Stimulated activated effector memory CD8-positive, alpha-beta T cell treated with anti-CD3 and anti-CD28 coated beads, Interleukin-12 subunit alpha, Interleukin-12 subunit beta, amount 100 ng/mL, for 72 hours (primary cell): ENCODE measurements at places on chromosomes 13 and 19.

- DNase-seq, result peak; percentile 98
These were observed at the start of gene SMARCA4 for GRCh38 chr19:10960314-10961072. Gene SMARCA4 (plus strand): TSS chr19:10961030. CDS start chr19:10984152, 23,122 bp downstream.

GRCh38 chr13:79395881-79396280 is 10.2 kb downstream of the RBM26 start:
- no peak for DNase-seq

DNA sequence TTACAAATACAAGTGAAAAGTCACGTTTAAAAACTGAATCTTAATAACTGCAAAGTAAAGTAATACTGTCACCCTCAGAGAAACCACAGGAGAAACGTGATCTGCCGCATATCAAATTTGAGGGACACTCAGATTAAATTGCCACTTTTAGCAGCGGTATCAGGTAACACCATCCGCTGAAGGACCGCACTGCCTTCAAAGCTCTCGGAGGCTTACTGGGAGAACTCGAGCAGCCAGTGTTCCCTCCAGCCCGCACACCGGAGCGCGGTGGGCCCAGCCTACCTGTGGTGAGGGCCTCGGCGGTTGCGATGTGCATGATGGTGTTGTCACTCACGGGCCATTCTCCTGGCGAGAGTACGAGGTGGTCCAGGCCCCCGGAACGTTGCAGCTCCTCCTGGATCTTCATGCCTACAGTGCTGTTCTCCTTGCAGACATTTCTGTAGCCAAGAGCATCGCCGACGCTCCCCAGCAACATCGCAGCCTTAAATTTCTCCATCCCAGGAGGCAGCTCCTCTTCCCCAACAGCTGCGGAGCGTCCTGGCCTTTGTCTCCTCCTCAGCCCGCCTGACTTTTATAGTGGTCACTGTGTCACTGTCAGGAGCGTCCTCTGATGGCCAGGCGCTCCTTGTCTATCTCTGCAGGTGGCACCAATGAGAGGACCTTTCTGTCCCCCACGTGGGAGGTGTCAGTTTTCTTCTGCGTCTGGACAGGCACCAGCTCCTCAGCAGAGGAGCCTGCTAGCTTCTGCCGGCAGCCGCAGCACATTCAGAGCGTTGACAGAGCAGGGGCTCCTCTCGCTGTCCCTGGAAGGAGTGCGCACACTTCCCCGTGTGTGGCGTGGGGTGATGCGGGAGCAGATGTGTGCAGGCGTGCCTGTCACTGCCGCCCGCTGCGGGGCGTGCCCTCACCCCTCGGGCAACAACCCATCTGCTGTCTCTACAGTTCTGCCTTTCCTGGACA is at the start of gene ADPRHL1:
ADPRHL1 (minus strand) TSS at position 547 of the 960 bp plus-strand sequence; CDS start at position 496, 51 bp downstream.
- DNase-seq, result no peak

GRCh38 chr19:23286477-23286876 is 36.3 kb upstream of the ZNF724 start:
- no peak for DNase-seq

DNA sequence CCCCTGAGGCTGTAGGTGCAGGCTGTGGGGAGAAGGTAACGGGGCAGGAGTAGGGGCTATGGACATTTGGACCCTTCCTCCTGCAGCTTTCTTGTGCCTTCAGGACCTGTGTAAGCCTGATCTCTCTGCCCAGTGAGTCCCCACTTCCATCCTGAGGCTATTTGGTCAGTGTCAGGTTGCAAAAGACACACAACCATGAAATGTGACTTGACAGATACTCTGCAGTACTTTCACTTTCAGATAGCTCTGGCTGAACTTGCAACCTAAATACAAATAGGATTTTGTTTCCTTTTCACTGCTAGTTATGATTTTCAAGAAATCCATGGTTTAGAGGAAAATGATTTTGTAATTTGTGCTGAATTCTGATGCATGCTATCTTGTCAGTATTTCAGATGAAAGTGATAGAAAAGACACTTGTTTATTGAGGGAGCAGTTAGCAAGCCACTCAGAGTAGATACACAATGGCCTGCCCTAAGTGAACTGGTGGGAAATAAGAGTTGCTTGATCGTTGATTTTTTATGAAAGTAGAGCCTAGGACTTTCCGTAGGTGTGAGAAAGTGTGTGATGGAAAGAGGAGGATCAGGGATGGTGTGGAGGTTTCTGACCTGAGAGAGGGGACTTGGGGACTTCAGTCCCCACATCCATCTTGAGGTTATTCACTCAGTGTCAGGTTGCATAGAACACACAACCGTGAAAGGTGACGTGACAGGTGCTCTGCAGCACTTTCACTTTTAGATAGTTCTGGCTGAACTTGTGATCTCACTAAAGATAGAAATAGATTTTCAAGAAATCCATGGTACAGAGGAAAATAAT is 18.1 kb upstream of the EID2 start:
- DNase-seq, result no peak

GRCh38 chr13:71117920-71118319 is 749.1 kb downstream of the DACH1 start:
- no peak for DNase-seq

DNA sequence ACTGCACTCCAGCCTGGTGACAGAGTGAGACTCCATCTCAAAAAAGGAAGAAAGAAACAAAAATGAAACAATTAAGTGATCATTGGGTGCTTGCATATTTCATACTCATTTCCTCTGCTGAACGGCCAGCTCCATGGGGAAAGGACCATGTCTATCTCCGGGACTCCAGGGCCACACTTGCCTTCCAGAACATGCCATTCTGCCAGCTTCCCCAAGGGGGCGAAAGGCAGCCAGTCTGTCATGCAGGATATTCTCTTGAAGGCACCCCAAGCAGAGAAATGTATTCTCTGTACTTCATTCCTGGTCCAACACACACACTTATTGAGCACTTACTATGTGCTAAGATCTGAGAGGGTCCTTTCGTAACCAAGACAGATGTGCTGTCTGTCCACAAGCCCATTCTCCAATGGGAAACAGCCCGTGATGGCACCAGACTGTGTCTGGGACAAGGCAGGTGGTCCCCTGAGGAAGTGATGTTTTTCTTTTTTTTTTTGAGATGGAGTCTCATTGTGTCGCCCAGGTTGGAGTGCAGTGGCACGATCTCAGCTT is 10.2 kb upstream of the CARM1 start:
- DNase-seq, result peak; percentile 62

- no peak for DNase-seq
These were observed 10.0 kb downstream of the COL4A2 start for GRCh38 chr13:110317093-110317492.

- DNase-seq, result no peak
These were observed 5.7 kb downstream of the WDR62 start for GRCh38 chr19:36060430-36060829.

DNA sequence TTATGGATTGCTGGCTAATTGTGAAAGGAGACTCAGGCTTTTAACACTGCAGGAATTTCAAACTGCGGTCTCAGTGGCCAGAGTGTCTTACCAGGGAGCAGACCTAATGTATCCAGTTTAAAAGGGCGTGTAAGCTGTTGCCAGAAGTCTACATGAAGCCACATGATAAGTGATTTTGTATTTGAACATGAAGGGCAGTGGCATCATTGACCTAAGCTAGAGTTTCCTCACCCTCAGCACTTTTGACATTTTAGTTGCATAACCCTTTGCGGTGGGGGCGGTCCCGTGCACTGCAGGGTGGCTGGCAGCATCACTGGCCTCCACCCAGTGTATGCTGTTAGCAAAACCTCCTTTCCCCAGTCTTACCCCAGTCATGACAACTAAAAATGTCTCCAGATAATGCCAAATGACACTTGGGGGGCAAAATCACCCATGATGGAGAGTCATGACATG is 23.7 kb upstream of the GPR18 start:
- no peak for DNase-seq

GRCh38 chr13:61415058-61415721 is 459 bp downstream of the PCDH20 start:
- DNase-seq, result no peak

DNA sequence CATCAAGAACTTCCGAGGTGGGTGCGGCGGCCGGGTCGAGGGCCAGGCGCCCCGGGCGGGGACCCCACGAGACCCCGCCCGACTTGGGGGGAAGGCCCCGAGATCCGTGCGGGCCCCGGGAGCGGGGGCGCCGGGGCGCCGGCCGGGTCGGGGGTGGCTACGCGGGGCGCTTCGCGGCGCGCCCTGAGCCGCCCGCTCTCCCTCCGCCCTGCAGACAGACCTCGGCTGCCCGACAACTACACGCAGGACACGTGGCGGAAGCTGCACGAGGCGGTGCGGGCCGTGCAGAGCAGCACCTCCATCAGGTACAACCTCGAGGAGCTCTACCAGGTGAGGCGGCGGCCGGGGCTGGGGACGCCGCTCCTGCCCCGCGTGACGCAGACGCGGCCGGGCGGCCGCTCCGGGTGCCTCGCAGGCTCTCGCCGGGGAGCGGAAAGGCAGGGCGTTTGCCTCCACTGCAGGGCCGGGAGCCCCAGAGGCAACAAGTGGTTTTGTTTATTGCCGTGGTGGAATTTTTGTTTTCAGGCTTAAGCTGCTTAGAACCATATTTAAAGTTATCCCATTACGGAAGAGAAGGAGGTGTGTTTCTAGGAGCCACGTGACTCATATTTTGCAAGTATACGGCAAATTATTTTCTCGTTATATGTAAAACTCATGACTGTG is 477 bp downstream of the CUL4A start:
- peak; percentile 52 for DNase-seq

DNA sequence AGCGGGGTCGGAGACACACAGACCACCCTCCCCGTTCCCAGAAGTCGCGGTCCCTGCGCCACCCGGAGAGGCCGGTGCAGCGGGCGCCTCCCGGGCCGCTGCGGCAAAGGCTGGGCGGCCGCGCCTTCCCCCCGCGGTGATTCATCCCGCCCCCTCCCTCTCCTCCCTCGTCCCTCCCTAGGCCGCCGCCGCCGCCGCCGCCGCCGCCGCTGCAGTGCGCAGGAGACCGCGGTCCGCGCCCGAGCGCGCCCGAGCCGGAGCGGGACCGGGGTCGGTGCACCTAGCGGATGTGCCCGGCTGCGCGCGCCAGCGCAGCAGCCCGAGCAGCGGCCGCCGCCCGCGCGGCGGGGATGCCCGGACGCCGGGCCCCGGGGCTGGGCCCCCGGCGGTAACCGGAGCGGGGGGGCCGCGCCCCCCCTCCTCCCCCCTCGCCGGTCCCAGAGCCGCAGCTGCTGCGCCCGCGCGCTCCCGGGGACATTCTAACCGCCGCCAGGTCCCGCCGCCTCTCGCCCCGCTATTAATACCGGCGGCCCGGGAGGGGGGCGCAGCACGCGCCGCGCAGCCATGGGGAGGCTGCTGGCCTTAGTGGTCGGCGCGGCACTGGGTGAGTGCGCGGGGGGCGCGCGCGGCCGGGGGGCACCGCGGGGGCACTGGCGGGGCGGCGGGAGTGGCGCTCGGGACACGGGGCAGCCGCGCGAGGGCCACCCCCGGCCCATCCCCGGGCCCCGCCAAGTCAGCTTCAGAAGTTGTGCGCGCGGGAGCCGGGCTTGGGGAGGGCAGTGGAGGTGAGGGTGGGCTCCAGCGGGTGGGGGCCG is at the start of gene SCN1B:
SCN1B (plus strand) TSS at position 214 of the 815 bp plus-strand sequence; CDS start at position 565, 351 bp downstream.
- DNase-seq, result peak; percentile 51

- DNase-seq, result no peak
These were observed 412.5 kb downstream of the OXGR1 start for GRCh38 chr13:96581741-96582140.

GRCh38 chr19:54888239-54888638 is 14.2 kb downstream of the FCAR start:
- no peak for DNase-seq

DNA sequence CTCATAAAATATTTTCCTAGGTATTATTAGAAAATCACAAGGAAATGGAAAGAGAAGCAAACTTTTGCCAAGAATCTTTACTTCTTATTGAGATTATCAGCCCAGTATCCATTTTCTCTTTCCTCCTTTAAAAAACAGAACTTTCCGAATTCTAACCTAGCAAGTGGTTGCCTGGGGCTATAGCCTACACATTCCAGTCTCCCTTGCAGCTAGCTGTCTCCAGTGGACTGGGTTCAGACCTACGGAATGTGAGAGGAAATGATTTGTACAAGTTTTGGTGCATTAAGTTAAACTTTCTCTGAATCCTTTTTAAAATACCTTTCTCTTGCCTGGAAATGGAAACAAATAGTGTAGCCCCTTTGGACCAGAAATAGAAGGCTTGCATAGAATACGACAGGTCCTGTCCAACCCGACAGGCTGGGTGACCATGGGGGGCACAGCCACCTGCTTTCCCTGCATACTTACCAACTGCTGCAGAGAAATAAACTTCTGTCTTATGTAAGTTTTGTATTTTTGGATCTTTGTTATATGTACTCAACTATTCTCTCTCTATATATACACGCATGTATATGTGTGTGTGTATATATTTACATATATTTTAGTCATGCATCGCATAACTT is 185.9 kb downstream of the NALCN start:
- no peak for DNase-seq

GRCh38 chr19:57814505-57815246 is at the start of gene ZNF552:
Gene ZNF552 (minus strand): TSS chr19:57814913. CDS start chr19:57814743, 170 bp downstream.
- peak; percentile 81 for DNase-seq

DNA sequence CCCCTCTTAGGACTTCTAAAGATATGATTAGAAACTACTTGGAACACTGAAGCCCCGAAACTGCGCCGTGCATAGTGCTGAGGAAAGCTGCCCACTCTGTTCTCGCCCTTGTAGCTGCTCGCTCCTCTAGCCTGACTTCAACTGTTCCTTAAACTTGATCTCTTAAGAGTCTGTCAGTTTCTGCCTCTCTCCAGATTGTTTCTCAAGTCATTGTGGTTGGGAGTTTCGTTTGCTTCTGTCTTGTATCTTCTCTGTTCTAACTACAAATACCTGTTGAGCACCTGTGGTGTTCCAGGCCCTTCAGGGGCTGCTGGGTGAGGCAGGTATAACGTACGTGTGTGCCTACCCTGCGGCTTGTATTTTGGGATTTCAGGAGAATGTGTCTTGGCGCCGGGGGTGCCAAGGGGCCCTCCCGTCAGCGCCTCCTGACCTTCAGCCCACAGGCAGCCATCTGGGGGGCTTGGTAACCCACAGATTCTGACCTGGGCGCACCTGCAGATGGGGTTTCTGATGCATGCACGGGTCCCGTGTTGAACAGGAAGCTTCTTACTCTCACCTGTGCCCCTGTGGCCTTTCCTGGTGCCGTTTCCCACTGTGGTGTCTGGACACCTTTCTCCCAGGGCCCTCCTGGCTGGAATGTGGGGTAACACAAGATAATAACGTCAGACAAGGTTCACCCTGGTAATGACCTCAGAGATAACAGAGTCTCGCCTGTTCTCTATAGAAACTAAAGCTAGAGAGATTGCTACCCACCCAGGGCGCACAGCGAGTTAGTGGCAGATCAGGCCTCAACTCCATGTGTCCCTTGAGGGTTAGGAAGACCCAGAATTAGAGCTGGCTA is 17.2 kb upstream of the DCUN1D2 start:
- DNase-seq, result no peak

- no peak for DNase-seq
These were observed 372 bp upstream of the ZNF699 start for GRCh38 chr19:9309974-9310446.

GRCh38 chr13:89980896-89981295 is 1366.6 kb upstream of the MIR17HG start:
- DNase-seq, result no peak

- DNase-seq, result no peak
These were observed 265.6 kb downstream of the DCLK1 start for GRCh38 chr13:35865341-35866240.

- no peak for DNase-seq
These were observed 145.7 kb upstream of the FBXL3 start for GRCh38 chr13:77172650-77173049.
